A673 (cell line): ENCODE measurements at places on chromosomes 5 and 9.
A peak's percentile ranks its signal among the peaks of the same experiment; 100 is the strongest.

- no peaks in the 10 kb centered on the region for H3K36me3 ChIP-seq
- no peaks in the 10 kb centered on the region for H3K4me1 ChIP-seq
- H3K4me3 ChIP-seq: no peak overlapping the region
- H3K27me3 ChIP-seq: no peaks in the 10 kb centered on the region
- peak; percentile 25 for DNase-seq
These were observed 320.3 kb downstream of the ACTL7B start for GRCh38 chr9:108535526-108535925.

DNA sequence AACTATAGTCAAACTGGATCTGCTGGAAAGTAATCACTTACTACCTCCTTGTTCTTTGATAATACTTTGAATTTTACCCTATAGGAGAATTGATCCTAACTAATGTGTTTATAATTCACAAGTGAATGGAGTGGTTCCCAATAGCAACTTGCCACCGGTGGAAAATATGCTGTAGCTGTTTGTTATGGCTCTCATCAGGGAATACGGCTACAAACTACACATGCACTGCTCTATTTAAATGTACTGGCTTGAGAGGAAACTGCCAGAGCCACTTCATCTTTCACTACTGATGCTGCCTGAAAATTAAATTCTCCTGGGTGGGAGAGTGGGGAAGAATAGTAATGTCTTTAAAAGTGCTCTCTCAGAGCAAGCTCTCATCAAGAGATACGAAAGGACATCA is 448.5 kb upstream of the GRAMD2B start:
- no peaks in the 10 kb centered on the region for H3K4me1 ChIP-seq
- no peaks in the 10 kb centered on the region for H3K36me3 ChIP-seq
- H3K27me3 ChIP-seq: peaks cover 77% of the 10 kb centered on the region

DNA sequence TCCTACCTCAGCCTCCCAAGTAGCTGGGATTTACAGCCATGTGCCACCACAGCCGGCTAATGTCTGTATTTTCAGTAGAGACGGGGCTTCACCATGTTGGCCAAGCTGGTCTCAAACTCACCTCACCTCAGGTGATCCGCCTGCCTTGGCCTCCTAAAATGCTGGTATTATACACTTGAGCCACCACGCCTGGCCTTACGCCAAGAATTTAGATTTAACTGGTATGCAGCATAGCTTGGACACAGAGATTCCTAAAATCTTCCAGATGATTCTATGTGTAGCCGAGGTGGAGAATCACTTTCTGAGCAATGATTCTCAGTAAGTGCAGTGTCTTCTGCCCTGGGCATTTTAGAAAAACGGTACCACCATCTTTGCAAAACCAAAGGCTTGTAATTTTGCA is 74.1 kb downstream of the HABP4 start:
- H3K27ac ChIP-seq: no peak overlapping the region
- no peaks in the 10 kb centered on the region for H3K36me3 ChIP-seq
- no peak for DNase-seq
- no peak overlapping the region for H3K4me3 ChIP-seq
- H3K4me1 ChIP-seq: no peaks in the 10 kb centered on the region
- H3K27me3 ChIP-seq: no peaks in the 10 kb centered on the region

DNA sequence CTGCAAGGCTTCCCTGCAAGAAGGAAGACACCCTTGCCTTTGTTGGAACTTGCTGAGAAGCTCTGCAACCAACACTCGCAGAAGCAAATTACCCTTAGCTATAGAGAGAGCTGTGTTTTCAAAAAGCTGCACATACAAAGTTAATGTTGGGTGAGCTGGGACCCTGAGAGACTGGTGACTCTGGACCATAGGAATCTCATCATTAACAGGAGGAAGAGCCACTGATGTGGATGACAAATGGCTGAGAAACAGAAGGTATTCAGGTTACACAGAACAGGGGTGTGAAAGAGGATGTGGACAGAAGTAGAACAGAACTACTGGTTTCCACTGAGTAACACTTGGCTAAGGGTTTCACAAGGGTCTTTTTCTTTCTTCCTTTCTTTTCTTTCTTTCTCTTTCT is 493.5 kb downstream of the IRX1 start:
- no peaks in the 10 kb centered on the region for H3K27me3 ChIP-seq
- no peaks in the 10 kb centered on the region for H3K4me1 ChIP-seq
- H3K36me3 ChIP-seq: no peaks in the 10 kb centered on the region
- no peak for DNase-seq

DNA sequence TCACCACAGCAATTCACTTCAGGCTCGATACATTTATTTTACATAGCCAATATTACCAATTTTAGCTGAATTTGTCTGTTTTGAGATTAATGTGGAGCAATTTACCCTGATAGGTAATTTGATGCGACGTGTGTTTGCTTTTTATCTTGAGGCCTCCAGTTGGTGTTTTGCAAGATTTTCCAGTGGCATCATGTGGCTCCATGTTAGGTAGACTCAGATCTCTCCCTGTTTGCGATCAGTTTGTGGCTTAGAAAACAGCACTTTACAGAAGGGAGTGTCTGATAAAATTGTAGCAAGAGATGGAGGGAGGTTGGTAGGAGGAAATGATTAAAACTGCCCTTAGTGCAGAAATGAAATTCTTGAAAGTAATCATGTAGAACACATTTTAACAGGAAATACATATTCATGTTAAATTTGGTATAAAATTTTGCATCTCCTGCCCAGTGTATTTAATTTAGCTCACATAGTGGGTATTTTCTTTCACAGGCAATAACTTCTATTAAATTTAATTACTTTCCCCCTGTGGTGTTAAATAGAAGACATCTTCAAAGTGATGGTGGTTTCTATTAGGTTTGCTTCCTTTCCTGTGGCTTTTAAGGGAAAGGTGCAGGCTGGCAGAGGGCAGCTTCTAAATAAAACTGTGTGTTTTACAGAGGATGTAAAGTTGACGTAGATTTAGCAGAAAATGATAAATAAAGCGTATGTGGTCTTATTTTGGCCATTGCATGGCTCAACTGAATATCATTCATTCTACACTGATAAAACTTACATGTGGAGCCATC is 135.8 kb downstream of the KDM4C start:
- H3K4me1 ChIP-seq: peaks cover 16% of the 10 kb centered on the region
- no peaks in the 10 kb centered on the region for H3K27me3 ChIP-seq
- DNase-seq: peak; percentile 26
- H3K27ac ChIP-seq: no peak overlapping the region
- H3K4me3 ChIP-seq: no peak overlapping the region

DNA sequence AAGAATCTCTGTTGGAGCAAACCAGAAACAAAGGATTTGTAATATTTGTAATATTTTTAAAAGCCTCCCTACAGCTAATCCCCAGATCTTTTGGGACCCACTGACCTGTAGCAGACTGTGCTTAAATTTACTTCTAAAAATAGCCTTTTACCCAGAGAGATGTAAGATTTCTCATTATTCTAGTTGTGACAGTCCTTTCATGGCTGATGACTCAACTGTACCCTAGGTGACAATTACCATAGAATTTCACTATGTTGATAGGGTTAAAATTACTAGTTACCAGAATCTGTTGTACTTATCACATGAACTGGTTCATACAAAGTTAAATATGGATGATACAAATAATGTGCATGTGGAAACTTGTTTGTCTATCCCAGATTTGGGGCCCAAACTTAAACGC is 543.9 kb upstream of the SEMA6A start:
- no peaks in the 10 kb centered on the region for H3K36me3 ChIP-seq
- H3K4me1 ChIP-seq: no peaks in the 10 kb centered on the region
- H3K4me3 ChIP-seq: no peak overlapping the region
- no peaks in the 10 kb centered on the region for H3K27me3 ChIP-seq
- no peak for DNase-seq
- no peak overlapping the region for H3K27ac ChIP-seq

- H3K4me1 ChIP-seq: no peaks in the 10 kb centered on the region
- DNase-seq: no peak
- H3K27ac ChIP-seq: no peak overlapping the region
- no peaks in the 10 kb centered on the region for H3K27me3 ChIP-seq
These were observed 47.2 kb upstream of the FBXL7 start for GRCh38 chr5:15452781-15453180.
